Ammon's horn (tissue), 1 donor: ENCODE measurements at places on chromosomes 1 and 21.

DNA sequence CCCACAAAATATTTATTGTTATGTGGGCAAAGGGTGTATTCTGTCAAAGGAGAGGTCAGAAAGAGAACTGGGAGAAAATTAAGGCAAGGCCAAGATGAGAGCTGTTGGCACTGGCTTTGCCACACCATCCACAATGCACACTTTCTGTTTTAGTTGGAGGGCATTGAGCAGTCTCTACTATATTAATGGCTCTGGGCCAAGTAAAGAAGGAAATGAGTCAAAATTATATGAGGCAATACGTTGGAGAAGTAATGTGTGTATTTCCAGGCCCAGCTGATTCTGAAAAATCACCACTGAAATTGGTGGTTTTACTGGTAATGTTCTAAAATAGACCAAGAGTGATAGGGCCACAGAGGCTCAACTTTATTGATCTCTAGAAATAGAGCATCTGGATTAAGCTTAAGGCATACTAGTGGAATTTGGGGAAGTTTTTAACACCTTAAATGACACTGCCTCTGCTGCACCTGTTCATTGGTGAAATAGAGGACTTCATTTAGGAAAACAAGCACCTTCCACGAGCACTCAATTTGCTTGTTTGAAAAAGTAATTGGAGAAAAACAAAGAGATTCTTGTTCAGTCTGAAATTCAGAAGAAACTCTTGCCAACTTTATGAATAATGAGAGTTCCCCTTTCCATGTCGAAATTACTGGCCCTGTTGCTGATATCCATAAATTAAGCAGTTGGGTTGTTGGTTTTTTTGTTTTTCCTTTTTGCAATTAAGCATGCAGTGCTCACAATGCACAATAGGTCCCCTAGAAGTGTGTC, 424.9 kb downstream of the ADGRL2 start:
- DNase-seq: no peak

- no peak for DNase-seq
Measured at GRCh38 chr1:77227381-77227780, 8.2 kb upstream of the PIGK start.

- no peak for DNase-seq
Measured at GRCh38 chr1:30995990-30996612, 69.4 kb downstream of the PUM1 start.

GRCh38 chr1:23793018-23793781, 2.3 kb downstream of the LYPLA2 start:
- DNase-seq: peak; percentile 75

DNA sequence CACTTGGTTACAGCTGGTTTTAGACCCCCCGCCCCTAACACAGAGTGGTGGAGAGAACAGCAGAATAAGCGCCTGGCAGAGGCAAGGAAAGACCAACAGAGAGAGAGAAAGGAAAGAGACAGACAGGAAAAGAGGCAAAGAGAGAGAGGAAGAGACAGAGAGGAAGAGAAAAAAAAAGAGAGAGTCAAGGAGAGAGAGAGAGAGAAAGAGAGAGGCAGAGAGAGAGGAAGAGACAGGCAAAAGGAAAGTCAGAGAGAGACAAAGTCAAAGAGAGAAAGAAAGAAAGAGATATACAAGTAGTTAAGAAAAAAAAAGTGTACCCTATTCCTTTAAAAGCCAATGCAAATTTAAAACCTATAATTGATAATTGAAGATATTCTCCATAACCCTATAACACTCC, 13.0 kb upstream of the NEK2 start:
- no peak for DNase-seq

GRCh38 chr1:94068096-94068998, 52.6 kb downstream of the ABCA4 start:
- DNase-seq: no peak

DNA sequence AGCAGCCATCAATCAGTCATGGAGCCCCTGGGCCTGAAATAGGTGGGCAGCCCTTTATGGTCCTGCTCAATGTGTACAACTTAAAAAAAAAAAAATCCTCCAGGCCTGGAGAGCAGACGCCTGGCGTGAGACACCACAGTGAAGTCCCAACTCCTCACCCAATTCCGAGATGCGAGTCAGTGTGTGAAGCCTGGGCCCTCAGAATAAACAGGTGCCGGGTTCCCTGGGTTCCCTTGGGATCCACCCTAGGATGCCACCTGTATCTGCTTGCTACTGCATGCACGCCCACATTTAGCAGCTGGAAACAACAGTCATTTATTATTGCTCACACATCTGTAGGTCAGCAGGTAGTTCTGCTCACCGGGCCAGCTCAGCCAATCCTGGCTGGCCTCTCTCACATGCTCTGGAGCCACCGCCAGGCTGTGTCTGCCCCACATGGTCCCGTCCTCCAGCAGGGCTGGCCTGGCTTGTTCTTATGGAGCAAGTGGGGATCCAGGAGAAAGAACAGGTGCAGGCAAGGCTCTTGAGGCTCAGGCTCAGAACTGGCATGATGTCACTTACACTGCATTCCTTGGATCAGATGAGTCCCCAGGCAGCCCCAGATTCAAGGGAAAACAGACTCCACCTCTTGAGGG, 172.7 kb downstream of the NPHP4 start:
- no peak for DNase-seq

GRCh38 chr21:20822666-20823065, 175.5 kb upstream of the NCAM2 start:
- peak; percentile 47 for DNase-seq

DNA sequence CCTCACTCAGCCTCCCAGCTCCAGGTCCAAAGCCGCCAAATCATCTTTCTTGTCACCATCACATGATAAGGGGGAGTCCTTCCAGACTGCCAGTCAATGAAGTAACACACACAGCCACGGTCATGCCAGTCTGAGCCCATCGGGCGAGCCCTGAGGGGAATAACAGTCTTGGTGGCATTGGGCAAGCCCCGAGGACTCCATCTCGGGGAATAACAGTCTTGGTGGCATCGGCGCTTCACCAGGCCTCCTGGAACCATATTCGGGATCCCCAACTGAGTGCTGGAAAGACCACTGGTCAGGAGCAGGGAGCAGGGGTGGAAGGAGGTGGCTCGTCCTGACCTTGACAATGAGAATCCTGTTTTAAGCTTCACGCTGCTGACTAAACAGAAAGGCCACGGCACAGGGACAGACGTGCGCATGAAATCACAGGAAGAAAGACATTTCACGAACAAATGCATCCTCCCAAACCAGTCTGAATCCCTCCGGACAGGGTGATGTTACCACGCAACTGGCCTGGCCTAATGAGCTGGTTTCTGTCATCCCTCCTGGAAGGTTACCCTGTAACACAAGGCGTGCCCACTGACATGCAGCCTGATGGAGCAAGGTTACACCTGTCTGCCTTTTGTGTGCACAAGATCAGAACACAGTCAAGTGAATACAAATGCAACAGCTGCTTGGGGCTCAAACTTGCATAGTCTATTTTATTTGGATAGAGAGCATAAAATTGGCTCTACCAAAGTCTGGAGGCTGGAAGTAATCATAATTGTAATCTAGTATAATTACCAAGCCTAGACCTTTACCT, 517.4 kb downstream of the KIF26B start:
- no peak for DNase-seq
